ENCODE measurements at places on chromosomes 12 and 14.

GRCh38 chr12:20140751-20141150 lies 227.6 kb upstream of the PDE3A start:
- no peak for DNase-seq

- no peak for DNase-seq
Measured at GRCh38 chr12:110024051-110024450, 24.3 kb downstream of the C12orf76 start.

DNA sequence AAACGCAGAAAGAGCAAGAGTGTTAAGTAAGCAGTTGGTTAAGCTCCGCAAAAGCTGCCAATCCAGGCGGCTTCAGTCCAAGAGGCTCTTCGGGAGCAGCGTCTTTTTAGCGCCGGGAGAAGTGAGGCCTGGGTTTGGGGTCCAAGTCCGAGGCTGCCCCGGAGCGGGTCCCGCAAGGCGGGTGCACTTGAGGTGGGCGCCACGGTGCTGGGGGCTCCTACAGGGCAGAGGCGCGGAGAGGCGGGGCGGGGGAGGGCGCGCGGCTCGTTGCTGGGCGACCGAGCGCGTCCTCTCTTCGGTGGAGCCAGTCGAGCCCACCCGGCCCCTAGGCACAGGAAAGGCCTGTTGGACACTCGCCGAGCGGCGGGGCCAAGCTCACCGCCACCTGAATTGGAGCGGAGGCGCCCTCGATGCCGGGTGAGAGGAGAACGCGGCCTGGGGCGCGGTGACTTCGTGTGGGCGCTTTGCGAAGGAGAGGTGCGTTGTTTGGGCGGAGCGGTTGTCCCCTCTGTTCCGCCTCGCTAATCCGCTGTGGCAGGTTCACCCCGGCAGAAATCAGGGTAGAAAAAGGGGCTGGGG lies 15.6 kb downstream of the TTC6 start:
- no peak for DNase-seq

- peak; percentile 27 for DNase-seq
Measured at GRCh38 chr12:47188576-47189441, 109.0 kb upstream of the AMIGO2 start.

DNA sequence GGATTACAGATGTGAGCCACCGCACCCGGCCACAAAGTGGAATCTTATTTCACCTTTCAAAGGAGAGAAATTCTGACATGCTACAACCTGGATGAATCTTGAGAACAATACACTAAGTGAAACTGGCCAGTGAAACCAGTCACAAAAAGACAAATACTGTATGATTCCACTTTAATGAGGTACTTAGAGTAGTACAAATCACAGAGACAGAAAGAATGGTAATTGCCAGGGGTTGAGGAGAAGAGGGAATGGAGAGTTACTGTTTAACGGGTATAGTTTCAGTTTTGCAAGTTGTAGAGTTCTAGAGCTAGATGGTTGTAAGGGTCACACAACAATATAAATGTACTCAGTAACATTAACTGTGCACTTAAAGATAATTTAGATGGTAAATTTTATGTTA lies 33.4 kb downstream of the ADIPOR2 start:
- no peak for DNase-seq

- no peak for DNase-seq
Measured at GRCh38 chr12:53808023-53808705, 56.4 kb upstream of the CISTR start.

- peak; percentile 34 for DNase-seq
Measured at GRCh38 chr12:10940389-10940788, 1.3 kb upstream of the TAS2R14 start.

GRCh38 chr14:76936483-76936882 lies 92.0 kb downstream of the IRF2BPL start:
- peak; percentile 61 for DNase-seq

DNA sequence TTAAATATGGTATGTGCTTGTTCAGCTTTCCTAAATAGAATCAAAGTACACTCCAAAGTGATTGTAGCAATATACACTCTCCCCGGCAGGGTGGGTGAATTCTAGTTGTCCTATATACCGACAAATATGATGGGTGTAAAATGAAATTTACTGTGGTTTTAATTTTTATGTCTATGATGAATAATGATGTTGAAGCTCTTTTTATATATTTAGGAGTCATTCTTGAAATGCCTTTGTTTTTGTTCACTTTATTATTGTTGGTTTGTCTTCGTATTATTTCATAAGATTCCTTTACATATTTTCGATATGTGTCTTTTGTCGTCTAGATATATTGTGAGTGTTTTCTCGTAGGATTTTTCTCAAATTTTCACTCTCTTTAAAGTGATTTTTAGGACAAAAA lies 105.7 kb downstream of the PDE3A start:
- DNase-seq: no peak

DNA sequence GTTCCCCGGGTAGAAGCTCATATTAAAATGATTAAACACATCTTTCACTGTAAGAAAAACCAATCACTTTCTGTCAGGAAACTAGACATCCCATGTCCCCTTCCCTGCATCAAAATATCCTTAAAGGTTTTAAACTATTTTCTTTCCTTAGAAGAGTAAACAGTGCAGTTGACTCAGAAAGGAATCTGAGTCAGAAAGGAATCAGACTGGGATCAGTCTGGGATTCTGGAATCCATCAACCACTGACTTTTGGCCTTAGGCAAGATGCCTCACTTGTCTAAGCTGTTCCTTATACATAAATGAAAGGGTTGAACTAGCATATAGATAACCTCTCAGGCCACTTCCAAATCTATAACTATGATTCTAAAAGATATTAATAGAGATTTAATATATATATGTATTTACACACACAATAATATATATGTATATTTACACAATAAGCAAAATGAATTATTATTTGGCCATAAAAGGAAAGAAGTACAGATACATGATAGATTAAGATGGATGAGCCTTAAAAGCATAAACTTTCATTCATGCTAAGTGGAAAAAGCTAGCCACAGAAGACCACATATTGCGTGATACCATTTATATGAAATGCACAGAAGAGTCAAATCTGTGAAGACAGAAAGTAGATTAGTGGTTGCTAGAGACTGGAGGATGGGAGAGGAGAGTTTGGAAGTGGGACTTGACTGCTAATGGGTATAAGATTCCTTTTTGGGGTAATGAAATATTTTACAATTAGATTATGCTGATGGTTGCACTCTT lies 114.4 kb downstream of the SLC38A1 start:
- DNase-seq: peak; percentile 21
